ENCODE measurements at places on chromosomes 2 and 18.

DNA sequence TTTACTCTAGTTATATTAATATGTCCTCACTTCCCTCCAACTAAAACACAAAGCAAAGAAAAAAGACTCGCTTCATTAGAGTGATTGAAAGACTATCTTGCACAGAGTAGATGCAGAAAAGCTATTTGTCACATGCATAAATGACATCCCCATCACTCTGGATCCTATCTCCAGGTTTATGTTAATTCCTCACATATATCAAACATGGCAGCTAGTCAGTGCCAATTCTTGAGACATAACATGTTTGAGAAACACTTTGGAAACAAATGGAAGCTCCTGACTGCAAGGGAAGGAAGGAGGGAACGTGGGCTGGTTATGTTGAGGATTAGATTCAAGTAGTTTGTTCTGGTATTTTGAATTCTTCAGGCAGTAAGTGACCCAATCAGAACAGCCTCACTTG lies 89.8 kb upstream of the BCL2L11 start:
- no peak for DNase-seq

- DNase-seq = peak; percentile 61
Observed at GRCh38 chr2:204325468-204325867, 219.8 kb upstream of the PARD3B start.

- DNase-seq = no peak
Observed at GRCh38 chr18:45007531-45007930, 326.8 kb downstream of the SETBP1 start.

DNA sequence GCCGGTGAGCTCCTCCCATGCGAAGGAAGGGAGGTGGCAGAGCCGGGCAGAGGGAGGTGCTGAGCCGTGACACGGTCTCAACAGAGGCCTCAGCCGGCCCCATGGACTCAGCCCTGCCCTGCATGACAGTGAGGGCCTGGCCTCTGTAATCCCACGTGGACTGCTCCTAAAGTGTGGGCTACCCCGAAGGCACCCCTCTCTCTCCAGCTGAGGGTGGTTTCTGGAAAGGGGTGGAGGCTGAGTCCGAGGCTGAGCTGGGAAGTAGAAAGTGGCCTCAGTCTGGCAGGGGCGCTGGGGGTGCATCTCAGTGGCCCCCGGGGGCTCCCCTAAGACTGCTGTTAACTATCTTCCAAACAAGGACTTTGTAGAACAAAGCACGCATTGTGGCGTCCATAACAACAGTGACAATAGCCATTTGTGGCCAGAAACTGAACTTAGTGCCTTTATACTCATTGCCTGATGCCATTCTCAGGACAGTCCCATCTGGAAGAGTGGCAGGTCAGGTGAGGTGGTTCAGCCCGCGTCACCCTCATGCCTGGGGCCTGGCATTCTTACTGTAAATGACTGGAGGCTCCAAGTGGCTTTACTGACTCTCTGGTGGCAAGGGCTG lies 192.4 kb downstream of the TWIST2 start:
- no peak for DNase-seq

- no peak for DNase-seq
Observed at GRCh38 chr18:77701977-77702376, 452.3 kb downstream of the GALR1 start.

- DNase-seq = no peak
Observed at GRCh38 chr2:172429301-172429968, 2.0 kb downstream of the ITGA6 start.

DNA sequence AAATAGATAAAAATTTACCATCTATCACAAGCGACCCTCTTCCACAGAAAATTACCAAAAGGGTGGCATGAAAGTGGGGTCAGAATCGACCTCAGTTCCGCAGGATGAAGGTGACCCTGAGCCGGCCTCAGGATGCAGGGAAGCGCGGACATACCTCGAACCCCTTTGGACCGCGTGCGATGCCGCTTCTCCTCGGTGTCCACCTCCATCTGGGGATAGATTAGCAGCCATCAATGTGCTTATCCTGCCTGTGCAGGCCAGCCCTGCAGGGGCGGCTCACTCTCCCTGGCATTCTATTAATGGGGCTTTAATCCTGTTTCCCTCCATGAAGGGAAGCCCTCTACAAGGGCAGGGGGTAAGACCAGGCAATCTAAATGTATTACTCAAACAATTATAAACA lies 235.3 kb upstream of the PXDN start:
- no peak for DNase-seq

GRCh38 chr2:72181616-72182015 lies 34.0 kb upstream of the CYP26B1 start:
- no peak for DNase-seq

GRCh38 chr2:25421820-25422411 lies 80.2 kb upstream of the DNMT3A start:
- no peak for DNase-seq

GRCh38 chr2:232488721-232489300 lies 1.2 kb upstream of the ECEL1 start:
- no peak for DNase-seq

GRCh38 chr2:191202881-191203397 lies 42.3 kb upstream of the MYO1B start:
- DNase-seq = no peak

DNA sequence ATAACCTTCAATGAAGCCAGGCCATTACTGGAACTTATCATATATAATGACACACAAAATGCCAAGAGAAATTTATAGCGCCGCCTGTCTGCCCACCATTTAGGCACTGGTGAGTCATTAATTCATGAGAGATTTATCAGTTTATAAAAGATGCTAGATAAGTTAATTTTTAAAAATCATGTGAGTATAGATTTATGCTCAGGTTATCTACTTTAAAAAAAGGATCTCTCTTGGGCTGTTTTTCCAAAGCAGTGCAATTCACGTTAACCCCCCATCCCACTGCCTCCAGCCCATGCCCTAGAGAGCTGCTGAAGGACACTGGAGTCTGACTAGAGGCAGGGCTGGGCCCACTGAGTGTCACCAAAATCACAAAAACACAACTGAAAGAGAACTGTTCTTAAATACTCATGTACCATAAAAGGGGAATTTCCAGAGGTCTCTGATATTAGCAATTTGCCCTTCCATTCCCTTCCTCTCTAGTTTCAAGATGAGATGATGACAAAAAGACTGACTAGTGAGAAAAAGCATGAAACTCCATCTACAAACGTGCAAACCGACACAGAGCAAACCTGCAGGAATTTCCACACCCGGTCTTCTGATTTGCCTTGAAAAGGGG lies 160.8 kb downstream of the BCL2 start:
- no peak for DNase-seq

- DNase-seq = no peak
Observed at GRCh38 chr2:189681903-189682302, 7.4 kb downstream of the ANKAR start.

DNA sequence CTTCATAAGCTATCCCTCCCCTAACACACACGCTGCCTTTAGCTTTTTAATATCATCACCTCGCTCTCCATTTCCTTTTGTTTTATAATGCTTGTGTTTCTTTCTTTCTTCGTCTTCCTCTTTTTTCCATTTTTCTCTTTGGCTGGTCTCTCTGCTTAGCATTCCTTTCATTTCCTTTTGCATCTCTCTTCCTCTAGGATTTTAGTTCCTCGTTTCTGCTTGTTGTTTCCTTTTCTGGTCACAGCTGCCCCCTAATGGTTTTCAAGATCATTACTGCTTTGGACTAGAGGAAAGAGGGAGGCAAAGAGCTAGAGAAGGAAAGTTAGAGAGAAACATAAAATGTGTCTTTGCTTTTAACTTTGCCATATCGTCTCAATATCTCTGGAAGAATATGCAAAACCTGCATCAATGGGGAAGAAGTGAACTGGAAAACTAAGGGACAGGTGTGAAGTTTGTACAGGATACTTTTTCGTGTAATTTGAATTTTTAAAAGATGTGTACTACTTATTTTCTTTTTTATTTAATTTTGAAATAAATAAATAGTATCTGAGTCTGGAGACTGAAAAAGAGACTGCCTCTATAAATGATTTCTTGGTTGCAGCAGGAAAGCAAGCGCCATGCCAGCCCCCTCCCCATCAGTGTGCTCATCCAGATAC lies 6.3 kb upstream of the NRP2 start:
- peak; percentile 6 for DNase-seq

GRCh38 chr18:9906481-9906880 lies 7.3 kb upstream of the VAPA start:
- no peak for DNase-seq

- DNase-seq = peak; percentile 70
Observed at GRCh38 chr18:13464432-13465123, 246.0 kb downstream of the LDLRAD4 start.

DNA sequence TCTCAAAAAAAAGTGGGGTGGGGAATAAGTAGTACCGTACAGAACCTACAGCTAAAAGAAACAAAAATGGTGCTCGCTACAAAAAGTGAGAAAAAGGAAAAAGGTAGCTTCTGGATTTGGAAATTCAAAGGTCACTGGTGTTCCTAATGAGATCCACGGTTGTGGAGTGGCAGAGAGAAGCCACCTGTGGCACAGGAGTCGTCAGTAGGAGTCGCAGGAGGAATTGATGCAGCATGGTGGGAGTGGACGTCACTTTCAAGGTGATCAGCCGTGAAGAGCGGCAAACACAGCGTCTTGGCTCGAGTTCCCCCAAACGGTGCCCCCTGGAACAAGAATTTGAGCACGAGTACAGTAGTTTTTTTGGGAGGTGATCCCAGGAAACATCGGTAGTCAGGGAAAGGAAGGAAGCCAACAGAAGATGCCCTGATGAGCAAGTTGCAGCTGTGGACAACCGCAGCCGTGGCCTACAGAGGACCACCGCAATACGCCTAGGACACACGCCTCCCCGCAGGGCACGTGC lies 1.4 kb upstream of the TTL start:
- no peak for DNase-seq

DNA sequence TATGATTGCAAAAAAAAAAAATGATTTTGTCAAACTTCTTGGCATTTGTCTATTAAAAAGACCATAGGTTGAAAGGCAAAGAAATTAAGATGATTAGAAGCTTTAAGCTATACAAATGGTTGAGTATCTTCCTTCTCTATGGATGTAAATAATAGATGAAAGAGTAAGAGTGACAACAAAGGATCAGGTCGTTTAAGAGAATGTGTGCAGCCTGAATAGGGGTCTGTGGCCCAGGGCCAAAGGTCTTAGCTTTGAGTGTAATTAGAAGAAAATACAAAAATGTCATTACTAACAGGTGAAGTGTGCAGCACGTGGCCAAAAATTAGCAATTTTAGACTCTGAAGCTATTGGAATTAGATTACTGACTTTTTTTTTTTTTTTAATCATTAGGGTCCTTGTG lies 122.4 kb downstream of the GREB1L start:
- DNase-seq = no peak

DNA sequence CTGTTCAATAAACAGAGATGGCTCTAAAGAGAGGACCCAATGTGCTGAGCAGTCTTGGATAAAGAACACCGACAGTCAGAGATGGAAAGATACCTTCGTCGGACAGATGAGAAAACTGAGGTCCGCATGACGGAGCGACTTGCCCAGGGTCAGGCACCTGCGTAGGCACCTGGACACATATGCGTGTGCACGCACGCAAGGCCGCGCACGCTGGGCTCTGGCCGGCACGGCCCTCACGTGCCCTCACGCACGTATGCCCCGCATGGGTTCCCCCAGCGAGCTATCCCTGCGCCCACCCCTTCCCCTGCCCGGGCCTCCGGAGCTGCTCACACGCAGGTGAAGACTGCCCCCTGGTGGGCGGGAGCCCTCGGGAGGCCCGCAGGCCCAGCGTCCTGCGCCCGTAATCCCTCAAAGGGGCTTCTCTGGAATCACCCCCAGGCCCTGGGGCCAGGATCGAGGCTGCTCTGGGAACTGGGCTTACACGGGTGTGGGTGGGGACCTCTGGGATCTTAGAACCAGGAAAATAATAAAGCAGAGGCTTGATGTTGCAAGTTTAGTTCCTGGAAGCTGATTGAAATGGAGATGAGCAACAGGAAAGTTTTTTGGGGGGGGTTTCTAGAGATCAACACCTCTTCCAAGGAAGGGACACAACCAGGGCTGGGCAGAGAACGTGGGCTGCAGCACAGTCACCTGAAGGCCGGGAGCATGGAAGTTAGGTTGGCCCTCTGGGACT lies 246.3 kb downstream of the TNS1 start:
- DNase-seq = peak; percentile 85

DNA sequence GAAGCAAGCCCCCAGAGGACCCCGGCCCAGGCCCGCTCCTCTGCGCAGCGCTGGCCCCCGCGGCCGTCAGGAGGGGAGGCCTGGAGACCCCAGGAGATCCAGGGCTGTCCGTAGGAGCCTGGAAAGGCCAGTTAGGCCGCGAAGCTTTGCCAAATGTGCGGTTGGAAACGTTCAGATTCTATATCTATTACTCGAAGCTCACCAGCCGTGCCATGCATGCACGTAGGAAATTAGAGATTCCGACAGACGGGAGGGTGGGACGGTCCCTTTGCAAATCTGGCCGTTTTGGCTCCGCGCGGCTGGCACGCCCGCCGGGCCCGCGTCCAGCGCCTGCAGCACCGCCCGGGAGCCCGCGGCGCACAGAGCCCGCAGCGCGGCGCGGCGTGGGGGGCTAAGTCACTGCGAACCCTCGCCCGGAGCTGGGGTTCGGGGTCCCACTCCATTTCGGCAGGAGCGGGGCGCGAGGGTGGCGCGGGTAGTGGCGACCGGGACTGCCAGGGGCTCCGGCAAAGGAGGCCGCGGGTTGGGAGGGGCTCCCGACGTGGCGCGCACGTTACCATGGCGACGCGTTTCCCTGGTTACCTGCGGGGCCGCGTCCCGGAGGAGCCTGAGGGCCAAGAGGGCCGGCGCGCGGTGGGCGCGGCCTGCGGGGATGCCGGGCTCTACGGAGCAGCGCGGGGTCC lies 488.6 kb upstream of the SMIM21 start:
- no peak for DNase-seq

GRCh38 chr2:132460781-132461180 lies 44.2 kb downstream of the GPR39 start:
- DNase-seq = no peak

GRCh38 chr2:199455210-199455544 lies 2.6 kb downstream of the SATB2 start:
- no peak for DNase-seq

GRCh38 chr2:237966250-237966564 lies 607 bp upstream of the UBE2F start:
- DNase-seq = no peak

DNA sequence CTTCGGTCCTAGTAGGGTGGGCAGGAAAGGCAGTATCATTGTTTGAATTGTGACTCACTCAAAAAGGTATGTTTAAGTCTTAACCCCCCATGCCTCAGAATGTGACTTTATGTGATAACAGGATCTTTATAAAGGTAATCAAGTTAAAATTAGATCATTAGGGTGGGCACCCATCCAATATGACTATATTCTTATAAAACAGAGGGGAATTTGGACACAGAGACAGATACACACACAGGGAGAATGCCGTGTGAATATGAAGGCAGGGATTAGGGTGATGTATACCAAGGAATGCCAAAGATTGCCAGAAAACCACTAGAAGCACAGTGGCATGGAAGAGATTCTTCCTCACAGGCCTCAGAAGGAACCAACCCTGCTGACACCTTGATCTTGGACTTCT lies 281.8 kb downstream of the CLIP4 start:
- no peak for DNase-seq

GRCh38 chr2:221518201-221518934 lies 53.7 kb downstream of the EPHA4 start:
- no peak for DNase-seq

- DNase-seq = no peak
Observed at GRCh38 chr2:152415796-152416195, 80.8 kb downstream of the FMNL2 start.
